ENCODE measurements at places on chromosomes 1 and 21.

GRCh38 chr1:150516050-150516591, 569 bp downstream of the FALEC start:
- DNase-seq = no peak

DNA sequence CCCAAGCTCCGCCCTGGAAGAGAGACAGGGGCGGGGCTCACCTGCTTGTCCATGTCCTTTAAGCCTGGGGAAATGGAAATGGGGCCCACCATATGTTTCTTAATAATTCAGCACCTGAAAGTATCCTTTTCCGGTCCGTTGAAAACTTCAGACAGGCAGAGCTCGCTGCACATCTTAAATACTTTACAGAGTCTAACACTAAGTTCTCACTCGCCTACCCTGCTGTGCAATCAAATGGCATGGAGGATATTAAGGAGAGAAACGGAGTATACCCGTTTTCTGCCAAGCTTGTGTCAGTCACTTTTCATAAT, 467 bp upstream of the CC2D1B start:
- DNase-seq = no peak

DNA sequence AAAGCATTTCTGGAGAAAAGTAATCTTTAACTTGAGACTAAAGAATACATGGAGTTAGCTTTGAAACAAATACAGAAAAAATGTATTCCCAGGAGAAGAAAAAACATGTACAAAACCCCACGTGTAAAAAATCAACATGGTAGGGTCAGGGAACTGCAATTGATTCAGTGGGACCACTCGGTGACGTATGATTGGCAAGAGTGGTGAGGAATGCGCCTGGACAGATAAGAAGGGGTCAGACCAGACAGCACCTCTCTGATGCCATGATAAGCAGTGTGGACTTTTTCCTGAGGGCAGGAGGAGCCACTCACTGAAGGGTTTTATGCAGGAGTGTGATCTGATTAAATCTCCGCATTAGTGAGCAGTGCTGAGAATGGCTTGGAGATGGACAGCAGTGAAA, 142.5 kb downstream of the DAB1 start:
- no peak for DNase-seq

- no peak for DNase-seq
Observed at GRCh38 chr21:45383615-45384201, 21.3 kb upstream of the COL18A1 start.

DNA sequence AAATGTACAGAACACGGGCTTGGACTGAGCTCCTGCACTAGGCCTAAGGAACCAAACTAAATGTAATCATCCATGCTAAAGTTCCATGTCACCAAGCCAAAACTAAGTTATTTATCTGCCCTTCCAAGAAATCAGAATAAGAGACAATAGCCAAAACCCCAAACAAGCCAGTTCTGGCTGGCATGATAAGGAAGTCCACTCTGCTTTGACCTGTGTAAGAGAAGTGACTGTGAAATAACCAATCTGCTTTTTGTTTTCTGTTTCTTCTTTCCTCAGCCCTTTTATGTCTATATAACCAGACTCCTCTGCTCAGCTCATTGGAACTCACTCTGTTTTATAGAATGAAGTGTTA, 15.1 kb downstream of the PLPPR5 start:
- DNase-seq = no peak

GRCh38 chr1:94927405-94928175, 680 bp upstream of the CNN3 start:
- DNase-seq = no peak

DNA sequence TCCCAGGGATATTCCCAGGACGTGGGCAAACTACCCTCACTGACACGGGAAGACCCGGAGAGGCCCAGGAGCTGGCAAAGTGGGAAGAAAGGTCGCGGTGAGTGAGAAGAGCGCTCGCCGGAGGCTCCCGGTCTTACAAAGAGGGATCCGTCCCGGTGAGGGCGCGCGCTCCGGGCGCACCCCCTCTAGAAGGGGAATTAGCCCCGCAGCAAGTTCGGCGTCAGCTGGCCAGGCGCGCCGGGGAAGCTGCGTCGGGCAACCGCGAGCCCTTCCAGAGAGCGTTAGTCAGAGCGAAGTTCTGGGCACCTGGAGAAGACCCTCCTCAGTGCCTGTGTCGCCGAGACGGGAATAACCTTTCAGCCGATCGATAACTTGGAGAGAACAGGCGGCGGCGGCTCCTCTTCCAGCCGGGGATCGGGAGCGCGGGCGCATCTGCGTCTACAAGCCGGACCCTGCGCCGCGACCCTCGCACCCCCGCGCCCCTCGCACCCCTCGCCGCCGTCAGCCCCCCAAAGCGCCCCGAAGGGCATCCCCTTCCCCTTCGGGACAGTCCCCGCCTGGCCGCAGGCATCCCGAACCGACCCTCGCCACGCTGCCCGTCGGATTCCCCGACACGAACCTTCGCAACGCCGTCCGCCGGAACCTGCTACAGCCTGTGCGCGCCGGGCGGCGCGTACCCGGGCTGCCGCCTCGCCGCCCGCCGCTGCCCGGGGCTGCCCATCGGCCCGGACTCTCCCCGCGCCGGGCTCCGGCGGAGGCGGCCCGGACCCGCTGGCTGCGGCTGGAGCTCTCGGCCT, 485 bp downstream of the SIPA1L2 start:
- DNase-seq = no peak

DNA sequence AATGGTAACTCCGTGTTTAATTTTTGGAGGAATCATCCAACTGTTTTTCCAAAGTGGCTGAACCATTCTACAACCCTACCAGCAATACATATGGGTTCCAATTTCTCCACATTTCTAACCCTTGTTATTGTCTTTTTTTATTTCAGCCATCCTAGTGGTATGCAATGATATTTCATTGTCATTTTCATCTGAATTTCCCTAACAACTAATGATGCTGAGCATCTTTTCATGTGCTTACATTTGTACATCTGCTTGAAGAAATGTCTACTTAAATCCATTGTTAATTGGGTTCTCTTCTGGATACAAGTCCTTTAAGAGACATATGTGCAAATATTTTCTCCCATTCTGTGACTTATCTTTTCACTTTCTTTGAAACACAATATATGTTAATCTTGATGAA, 43.3 kb downstream of the EPRS1 start:
- DNase-seq = no peak

- DNase-seq = no peak
Observed at GRCh38 chr1:44168520-44169098, 27.2 kb upstream of the KLF18 start.

DNA sequence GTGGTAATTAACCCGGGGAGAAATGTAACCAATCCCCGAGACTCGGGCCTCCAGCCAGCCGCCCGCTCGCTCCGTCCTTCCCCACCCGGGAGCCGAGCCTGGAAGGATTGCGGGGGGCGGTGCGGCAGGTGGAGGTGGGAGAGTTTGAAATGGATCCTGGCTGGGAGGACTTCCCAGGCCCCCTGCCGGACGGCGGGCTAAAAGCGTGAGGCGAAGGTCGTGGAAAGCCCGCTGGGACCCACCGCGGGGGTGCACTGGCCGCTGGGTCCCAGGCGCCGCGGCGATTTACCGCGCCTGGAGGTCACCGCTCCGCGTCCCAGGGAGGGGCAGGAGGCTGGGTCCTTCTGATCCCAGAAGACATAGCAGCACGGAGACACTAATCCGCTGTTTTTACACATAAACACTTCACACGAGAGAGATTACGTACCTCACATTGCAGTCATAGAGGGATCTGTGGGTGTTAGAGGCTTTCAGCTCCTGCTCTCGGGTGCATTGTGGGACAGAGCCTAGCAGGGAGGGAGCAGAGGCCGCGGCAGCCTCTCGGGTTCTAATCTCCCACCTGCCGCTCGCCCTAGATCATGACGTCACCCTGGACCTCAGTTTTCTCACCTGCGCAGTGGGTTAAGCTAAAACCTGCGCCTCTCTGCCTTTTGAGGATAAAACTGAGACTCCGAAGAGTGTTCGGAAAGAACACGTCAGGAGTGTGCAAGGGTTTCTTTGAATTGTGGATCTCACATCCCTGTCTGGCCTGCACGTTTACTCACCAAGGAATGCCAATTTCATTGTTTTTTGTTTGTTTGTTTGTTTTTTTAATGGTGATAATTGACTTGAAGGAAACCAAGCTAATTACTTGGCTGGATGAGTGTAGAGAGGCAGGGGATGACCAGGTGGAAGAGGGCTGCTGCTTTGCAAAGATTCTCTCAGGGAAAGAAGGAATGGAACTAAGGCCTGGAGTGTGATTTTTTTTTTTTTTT, 17.1 kb upstream of the TMEM9 start:
- no peak for DNase-seq

DNA sequence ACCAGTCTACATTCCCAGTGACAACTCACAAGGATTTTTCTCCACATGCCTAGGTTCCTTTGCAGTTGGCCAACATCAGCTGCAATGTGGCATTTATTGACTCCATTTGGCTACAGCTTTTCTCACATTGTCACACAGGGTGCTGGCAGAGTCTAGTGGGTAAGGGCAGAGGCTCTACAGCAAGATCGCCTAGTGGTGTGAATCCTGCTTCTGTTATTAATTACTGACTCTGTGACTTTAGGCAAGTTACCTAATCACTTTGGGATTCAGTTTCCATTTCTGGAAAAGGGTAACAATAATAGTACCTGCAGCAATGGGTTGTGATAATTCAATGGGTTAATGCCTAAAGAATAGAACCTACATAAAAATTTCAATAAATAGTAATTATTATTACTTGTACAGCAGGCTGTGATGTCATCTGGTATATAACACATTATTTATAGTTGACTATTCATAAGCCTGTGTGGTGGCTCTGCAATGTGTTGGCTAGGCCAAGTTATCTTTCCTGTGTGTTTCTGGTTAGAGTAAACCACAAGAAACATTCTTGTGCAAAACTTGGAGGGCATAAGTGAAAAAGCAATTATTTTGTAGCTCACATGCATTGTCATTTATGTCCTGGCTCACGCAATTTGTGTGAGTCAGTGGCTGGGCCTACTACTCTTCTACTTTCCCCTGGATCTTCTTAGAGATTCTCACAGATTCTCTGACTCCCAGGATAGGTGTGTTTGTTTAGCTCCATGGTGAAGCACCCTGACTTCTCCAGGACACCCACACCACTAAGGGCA, 59.5 kb downstream of the PTGS2 start:
- DNase-seq = no peak

- DNase-seq = no peak
Observed at GRCh38 chr1:37495875-37496274, 18.7 kb downstream of the MEAF6 start.

DNA sequence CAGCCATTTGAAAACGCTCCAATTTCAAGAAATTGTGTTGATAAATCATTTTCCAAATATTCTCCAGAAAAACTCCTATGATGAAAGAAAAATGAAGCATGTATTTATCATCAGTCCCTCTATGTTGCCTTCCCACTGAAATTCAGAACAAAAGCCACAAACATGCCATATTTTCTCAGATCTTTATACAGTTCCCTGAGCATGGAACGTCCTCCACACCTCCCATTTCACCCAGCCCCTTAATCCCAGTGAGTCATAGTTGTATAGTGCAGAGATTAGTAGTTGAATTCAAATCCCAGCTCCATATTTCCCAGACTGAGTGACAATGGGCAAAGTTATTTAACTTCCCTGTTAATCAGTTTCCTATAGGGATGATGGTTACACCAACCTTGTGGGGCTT, 20.6 kb upstream of the NPL start:
- DNase-seq = no peak

DNA sequence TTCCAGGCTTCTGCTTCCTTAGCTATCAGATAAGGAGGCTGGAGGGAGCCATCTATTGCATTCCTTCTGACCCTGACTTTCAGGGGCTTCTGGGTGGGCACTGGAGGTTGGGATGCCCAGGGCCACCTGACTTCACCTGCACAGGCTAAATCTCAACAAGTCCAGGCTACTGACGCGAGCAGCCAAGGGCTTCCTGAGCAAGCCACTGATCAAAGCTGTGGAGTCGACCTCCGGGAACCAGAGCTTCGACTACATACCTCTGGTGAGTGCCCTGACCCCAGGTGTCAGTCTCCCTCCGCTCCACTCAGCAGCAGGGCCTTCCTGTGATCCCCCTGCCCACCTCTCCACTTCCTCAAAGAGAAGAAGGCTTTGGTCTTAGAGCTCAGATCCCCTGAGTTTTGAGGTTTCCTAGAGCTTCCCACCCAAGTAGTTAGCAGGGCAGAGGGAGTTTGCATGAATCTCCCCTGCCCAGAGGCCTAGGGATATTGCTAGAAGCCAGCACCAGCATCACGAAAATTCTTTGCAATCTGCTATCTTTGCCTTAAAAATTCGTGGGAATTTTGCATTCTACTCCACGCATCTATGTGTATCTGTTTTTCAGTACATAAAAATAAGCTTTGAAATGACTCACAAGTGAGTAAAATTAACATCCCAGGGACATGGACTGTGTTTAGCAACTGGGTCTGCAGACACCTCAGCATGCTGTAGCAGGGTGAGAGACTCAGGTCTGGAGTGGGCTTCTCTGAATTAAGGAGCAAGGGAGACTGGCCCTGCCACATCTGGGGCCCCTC, 61.4 kb downstream of the VWA5B1 start:
- no peak for DNase-seq

GRCh38 chr1:155420788-155421187, 100.1 kb downstream of the RUSC1 start:
- DNase-seq = no peak

GRCh38 chr1:37765916-37766664, 1.2 kb upstream of the EPHA10 start:
- no peak for DNase-seq

- no peak for DNase-seq
Observed at GRCh38 chr1:200131551-200132125, 104.1 kb downstream of the NR5A2 start.

GRCh38 chr1:103341377-103341880, 184.1 kb upstream of the RNPC3 start:
- no peak for DNase-seq

- DNase-seq = no peak
Observed at GRCh38 chr1:18697541-18697940, 66.9 kb downstream of the PAX7 start.

DNA sequence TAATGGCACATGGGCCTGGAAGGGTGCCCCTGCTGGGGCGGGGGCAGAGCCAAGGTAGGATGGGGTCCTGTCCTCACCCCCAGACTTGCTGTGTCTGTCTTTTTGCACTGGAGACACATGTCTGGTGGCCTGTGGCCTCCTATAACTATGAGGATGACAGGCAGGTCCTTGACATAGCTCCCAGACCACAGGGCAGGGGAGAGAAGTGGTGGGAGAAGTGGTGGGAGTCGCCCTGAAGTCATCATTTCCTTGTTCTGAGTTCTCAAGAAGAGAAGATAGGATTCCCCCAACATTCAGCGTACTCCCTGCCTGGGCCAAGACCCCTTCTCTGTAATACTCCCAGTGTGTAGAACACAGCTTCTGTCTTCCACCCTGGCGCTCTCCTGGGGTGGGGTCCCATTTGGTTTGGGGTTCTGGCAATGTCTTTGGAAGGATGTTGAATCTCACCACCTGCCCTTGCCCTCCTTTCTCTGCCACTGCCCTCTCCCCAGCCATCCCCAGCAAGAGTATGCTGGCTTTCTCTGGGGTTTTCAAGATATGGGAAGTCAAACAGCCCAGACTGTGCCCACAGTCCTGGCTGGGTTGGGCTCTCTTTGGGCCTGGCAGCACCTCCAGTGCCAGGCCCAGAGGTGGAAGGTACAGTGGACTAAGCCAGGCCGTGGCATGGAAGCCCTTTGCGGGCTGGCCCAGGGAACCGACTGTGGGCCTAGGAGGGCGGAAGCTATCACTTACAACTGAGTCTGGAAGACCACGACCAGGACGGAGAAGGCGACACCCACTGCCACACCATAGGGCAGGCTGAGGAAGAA, 19.4 kb downstream of the SLC26A9 start:
- DNase-seq = no peak

GRCh38 chr21:36117286-36117741, 17.6 kb upstream of the CBR3 start:
- no peak for DNase-seq

GRCh38 chr1:65688848-65689247, 103.8 kb upstream of the PDE4B start:
- DNase-seq = no peak

GRCh38 chr1:214314178-214314843, 33.4 kb downstream of the SMYD2 start:
- no peak for DNase-seq

Measured in activated gamma-delta T cell treated with anti-CD3 and anti-CD28 coated beads, Interleukin-2, amount 50 U/mL, for 16 hours (primary cell).